ENCODE measurements at places on chromosomes 1 and 21.

DNA sequence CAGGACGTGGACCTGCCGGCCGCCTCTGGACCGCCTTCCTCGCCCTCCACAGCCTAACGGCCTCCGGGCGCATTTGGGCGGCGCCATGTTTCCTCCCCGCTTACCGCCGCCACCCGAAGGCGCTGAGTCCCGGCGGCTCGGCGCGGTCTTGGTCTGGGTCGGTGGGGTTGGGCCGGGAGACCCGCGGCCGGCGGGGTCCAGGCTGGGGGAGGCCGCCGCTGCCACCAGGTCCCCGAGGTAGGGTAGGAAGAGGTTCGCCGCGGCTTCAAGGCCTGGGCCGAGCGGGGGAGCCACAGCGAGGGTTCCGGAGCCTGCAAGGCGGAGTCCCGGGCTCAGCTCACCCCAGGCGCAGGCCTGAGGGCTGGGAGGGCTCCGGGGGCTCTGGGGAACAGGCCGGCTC is 5.5 kb downstream of the OR2C3 start:
- DNase-seq, result no peak

DNA sequence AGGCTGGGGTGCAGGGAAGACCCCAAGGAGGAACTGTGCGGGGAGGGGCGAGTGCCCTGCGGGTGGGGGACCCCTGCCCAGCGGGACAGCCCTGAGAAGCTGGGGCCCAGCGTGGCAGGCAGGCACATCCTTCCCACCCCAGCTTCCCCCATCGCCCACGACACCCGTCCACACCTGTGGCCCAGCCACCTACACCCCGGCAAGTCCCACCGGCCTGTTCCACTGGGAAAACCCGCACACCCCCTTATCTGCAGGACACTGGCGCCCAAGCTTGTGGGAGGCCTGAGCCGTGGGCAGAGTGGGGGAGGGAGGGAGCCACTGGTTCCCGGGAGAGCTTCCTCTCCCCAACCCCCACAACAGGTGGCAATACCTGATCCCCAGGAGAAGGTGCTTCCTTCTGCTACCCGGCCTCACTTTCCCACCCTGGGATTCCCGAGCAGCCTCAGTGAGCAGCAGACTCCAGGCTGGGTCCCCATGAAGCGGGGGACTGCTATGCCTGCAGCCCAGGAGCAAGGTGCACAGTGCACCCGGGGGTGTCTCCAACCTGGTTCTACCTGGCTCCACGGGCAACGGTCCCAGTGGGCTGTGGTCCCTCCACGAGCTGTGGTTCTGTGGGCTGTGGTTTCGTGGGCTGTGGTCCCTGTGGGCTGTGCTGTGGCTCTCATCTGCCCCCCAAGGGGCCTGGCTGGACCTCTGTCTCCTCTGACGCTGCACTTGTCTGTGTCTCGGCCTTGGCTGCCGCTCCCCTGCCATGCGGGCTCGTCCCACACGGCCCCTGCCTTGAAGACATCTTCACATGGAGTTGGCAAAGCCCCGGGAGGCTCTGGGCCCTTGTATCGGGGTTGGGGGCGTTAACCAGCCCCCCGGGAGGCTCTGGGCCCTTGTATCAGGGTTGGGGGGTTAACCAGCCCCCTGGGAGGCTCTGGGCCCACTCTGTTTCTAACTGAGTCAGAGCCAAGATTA is 37.8 kb upstream of the POFUT2 start:
- no peak for DNase-seq

DNA sequence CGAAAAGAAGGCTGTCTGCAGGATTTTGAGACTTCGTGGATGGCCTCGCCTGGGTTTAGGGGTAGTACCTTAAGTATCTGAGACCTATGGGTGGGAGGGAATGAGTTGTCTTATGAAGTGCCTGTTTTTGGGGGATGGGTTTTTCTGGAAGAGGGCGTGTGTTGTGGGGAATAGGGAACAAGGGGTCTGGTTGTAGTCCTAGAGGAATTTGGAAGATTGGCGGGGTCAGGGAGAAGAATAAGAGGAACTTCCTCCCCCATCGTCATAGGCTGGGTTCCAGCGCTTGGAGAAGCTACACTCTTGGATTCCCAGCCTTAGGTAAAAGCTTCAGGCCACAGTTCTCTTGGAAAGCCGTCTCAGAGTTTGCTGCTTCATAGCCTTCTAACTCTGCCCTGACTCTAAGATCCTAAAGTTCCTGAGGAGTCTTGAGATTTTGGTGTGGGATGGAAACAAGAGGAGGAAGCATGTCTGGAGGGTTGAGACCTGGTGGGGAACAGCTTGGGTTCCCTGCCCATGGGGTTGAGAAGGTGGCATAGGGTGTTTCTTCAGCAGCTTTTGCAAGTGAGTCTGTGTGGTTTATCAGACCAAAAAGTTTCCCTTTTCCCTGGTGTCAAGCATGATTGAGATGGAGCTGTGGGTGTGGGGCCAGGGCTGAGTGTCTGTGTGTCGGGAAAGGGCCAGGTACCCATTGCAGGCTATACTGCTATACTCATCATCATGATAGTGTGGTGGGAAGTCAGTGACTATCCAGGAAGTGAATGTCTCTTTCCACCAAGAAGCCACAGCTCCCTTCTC is 1.8 kb downstream of the VANGL2 start:
- DNase-seq, result no peak

DNA sequence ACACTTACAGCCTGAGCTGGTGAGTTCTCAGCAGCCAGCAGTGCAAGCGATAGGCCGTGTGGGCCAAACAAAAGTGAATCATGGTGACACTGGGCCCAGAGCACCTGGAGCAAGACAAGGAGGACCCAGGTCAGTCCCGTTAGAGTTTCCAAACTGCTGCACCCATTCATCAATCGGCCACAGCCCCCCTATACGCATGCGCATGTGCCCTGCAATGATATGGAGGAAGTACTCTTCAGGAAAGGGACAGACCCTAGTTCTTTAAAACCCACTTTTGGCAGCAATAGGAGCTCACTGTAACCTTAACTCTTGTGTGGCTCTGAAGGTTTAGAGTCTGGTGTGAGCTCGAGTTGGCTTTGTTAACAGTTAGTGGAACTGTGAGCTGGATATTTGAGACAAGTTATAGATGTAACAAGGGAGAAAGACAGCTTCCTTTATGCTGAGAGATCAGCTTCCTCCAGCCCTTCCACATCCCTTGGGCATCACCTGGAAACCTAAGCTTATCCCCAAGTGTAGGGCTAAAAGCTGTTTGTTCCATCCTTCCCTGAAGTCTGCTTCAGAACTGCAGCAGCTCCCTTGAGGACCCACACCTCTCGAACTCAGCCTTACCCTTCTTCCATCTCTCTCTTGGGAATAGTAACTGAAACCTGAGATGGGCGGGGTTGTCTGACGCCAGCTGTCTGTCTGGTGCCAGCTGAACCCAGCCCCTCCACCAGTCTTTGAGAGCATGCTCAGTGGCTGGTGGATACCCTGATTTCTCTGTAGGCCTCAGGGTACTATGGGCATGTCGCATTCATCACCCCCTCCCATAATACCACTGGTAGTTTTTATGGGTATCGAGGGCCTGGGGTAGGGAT is 17.7 kb downstream of the NMNAT1 start:
- no peak for DNase-seq

DNA sequence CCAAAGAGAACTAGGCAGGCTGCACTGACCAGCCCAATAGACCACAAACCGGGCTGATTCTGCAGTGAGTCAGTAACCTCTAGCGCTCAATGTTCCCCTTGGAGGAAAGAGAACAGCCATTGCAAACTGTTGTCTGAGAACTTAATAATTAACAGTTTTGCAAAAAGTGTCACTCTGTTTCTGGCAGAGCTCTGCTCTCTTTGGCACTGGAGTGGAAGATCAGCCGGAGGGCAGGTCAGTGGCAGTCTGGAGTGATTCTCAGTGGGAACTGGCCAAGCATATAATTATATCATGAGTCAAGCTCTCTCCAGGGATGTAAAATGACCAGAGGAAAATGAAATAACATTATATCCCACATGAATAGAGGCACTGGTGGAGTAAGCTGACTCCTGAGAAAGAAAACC is 238.3 kb downstream of the HLX start:
- DNase-seq, result no peak

- DNase-seq, result no peak
Observed at GRCh38 chr1:3807769-3808168, 11.5 kb upstream of the LRRC47 start.

DNA sequence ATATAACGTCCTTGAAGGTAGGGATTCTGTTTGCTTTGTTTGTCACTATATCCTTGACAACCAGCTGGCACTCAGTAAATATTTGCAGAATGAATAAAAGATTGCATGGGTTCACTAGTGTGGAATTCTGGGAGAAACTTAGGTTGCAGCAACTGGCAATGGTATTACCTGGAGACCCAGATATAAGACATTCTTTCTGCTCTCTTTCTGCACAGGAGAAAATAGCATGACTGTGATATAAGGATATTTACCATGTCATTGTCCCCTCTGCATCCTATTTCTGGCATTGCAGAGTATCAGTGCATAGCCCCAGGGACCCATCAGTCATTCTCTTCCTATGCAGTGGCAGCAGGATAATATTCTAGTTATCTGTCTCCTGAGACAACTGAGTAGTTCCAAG is 308.9 kb upstream of the LRRC7 start:
- DNase-seq, result no peak

- no peak for DNase-seq
Observed at GRCh38 chr1:47298025-47298699, 15.8 kb downstream of the STIL start.

- no peak for DNase-seq
Observed at GRCh38 chr1:223222377-223222776, 79.3 kb upstream of the TLR5 start.

GRCh38 chr21:16571594-16571993 is 841.8 kb downstream of the USP25 start:
- DNase-seq, result no peak

GRCh38 chr1:115732316-115732715 is 36.2 kb downstream of the CASQ2 start:
- DNase-seq, result no peak

GRCh38 chr1:212554401-212554800 is 54.2 kb upstream of the ATF3 start:
- no peak for DNase-seq

DNA sequence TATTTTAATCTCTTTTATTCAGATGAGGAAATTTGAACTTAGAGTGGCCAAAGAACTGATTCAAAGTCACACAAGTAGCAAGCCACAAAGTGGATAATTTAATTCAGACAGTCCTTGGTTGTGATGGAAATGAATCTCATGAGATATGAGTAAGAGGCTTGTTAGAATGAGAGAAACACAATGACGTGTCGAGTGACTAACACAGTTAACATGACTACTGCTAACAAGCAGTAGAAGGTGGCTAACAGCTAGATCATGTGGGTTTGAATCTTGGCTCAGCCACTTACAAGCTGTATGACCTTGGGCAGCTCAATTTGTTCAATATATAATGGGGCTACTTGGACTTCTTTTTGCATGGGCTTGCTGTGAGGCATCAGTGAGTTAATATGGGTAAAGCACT is 104.5 kb upstream of the LMO4 start:
- DNase-seq, result no peak

GRCh38 chr1:201138311-201138840 is 11.4 kb upstream of the ASCL5 start:
- DNase-seq, result no peak

DNA sequence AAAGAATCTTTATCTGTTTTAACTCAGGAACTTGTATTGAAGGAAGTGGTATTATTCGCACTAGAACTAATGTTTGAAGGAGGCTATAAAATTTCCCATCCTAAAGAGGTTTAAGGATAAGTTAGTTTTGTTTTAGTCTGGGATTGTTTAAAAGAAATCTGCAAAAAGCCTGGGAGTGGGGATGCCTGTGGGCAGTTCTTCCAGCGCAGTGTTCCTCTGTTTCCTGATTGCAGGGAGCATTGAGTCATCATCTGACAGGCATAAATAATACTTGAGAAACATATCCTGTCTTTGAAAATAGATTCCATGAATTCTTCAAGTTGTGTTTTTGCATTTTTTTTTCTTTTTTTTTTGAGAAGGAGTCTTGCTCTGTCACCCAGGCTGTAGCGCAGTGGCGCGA is 350.8 kb upstream of the PTBP2 start:
- no peak for DNase-seq

- no peak for DNase-seq
Observed at GRCh38 chr1:41608211-41608610, 123.7 kb upstream of the EDN2 start.

DNA sequence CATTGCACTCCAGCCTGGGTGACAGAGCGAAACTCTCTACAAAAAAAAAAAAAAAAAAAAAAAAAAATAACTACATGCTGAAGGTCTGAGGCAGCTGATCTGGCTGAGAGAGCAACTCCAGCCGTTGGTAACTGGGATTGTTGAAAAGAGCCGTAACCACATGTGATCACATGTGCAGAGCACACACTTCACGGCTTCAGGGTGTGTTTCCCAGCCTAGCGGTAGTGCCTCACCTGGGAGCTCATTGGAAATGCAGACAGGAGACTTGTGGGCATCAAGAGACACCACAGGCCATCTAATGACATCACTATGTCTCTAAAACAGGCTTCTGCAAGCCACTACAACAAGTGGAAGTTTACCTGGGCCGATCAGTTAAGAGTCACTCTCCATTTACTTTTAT is 11.8 kb upstream of the OTUD7B start:
- no peak for DNase-seq

- DNase-seq, result peak; percentile 27
Observed at GRCh38 chr1:221439008-221439746, 302.7 kb downstream of the DUSP10 start.

DNA sequence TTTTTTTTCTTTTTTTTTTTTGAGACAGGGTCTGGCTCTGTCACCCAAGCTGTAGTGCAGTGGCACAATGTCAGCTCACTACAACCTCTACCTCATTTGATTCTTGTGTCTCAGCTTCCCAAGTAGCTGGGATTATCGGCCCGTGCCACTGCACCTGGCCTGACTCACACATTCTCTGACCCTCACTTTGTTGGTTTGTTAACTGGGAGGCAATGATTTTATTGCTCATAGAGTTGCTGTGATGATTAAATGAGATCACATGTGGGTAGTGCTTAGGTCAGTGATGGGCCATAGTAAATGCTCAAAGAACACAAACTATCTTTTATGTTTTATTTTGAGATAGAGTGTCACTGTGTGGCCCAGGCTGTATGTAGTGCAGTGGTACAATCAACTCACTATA is 47.3 kb upstream of the SSBP3 start:
- no peak for DNase-seq

- DNase-seq, result no peak
Observed at GRCh38 chr1:159009704-159010361, at the start of gene IFI16. Gene IFI16, plus strand, starts transcription at chr1:159009907. Its CDS starts 4,774 bp downstream, at chr1:159014681.

GRCh38 chr1:115492019-115492595 is 149.7 kb upstream of the VANGL1 start:
- DNase-seq, result no peak

All from stimulated activated CD4-positive, alpha-beta T cell treated with anti-CD3 and anti-CD28 coated beads, Interleukin-1b, Interleukin-23, amount 100 ng/mL, for 1 hour (primary cell).